Stimulated activated CD8-positive, alpha-beta memory T cell treated with anti-CD3 and anti-CD28 coated beads, Interleukin-4, amount 100 ng/mL, for 4 hours (primary cell): ENCODE measurements at places on chromosomes 16 and 17.

GRCh38 chr16:67229906-67230808, 3.2 kb downstream of the TMEM208 start:
- DNase-seq: no peak

DNA sequence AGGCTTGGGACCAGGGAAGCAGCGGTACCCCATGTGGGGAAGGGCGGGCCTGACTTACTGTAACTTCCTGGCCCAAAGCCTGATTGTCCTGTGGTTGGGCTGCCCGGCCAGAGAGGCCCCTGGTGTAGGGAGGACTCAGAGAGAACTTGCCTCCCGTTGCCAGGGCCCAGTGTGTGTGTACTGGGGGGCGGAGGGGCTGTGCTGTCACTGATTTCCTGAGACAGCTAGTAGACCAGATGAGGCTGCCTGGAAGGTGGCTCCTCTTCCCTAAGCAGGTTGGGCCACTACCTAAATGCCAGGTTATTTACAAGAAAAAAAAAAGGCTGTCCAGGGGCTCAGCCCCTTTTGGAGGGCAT, 16.7 kb downstream of the SOCS3 start:
- no peak for DNase-seq

DNA sequence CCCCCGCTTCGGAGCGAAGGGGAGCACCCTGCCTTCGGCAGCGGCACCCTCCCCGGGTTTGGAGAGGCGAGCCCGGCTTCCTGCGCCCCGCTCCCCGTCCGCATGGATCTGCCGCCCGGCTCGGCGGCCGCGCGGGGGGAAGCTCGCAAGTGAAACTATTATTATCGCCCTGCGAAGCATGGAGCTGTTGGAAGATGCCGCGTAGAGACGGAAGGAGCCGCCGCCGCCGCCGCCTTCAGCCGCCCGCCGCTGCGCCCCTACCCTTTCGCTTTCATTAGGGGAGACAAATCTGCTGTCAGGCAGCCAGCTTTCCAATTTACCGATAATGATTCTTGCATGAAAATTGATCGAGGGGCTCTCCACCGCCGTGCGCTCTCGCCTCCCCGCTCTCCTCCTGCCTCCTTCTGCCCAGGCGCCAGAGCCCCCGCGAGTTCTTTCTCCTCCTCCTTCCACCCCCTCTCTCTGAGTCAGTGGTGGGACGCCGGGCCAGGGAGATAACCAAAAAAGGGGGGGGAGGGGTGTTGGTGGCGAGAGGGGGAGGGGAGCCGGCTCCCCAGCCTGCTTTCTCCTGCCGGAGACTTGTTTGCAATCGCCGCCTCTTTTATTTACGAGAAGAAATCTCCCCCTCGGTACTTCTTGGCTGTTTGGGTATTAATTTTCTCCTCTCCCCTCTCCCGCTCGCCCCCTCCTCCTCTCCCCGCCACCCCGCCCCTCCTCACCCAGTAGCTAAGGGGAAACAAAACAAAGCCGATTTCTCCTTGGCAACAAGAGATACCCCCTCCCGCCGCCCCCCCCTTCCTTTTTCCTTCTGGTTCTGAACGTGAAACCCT, 58.0 kb upstream of the GSE1 start:
- DNase-seq: peak; percentile 67

DNA sequence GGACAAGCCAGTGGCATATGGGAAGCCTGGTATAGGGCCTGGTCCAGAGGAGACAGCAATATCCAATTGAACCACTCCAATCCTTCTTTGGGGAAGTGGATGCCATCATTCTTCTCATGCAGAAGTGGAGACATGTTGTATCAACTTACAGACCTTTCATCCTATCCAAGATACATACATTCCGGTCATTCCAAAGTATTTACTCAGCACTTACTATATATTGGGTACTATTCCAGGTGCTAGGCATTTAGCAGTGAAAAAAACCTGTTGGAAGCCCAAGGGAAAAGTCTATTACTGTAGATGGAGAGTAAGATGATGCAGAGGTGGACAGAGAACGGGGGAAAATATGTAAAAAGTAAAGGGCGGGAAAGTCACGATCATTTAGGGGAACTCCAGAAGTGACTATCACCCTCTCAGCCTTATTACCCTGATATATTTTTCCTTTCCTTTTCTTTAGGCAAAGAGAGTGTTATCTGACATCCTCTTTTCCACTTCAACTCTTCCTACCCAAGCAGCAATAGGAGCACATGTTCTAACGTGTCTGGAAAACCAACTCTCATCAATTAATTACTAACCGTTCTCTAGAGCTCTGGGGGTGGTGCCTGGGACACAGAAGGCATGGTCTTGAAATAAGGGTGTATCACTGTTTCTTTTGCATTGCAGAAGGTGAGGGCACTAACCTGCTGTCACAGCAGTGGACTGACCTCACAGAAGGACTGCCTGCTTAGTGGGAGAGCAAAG, 210.1 kb upstream of the MAF start:
- DNase-seq: no peak

DNA sequence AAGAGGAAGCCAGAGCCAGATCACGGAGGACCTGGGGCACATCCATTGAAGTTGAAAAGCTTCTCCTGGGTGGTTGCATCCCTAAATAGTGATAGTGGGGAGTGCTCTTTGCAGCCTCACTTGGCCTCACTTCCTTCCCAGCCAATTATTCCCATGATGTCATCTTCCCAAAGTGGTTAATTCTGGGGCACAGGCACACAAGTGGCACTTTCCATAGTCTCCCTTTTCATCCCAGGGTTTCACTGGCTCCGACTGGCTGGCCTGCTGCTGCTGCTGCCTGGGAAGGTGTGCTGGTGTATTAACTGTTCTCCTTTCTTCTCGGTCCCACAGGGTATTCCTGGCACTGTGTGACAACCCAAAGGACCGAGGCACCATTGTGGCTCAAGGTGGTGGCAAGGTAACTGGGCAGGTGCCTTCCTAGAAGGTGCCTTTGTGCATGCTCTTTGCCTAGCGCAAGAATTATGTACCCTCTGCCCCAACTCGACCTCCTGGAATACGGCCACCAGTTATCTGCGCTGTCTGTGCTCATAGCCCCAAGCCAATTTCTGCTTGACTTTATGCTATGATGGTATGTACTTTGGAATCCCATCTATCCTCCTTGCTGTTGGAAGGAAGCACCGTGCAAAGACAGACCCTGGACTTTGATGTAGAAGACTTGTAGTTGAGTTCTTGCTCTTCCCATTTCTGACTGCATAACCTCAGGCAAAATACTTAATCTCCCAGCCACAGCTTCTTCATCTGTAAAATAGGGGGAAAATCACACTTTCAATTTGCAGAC, 18.4 kb downstream of the SLC35G3 start:
- DNase-seq: no peak

- no peak for DNase-seq
These were observed 33.2 kb upstream of the C17orf78 start for GRCh38 chr17:37342589-37342988.

GRCh38 chr17:73100363-73100762, 7.9 kb upstream of the SLC39A11 start:
- no peak for DNase-seq

- no peak for DNase-seq
These were observed 28.0 kb downstream of the CRHR1 start for GRCh38 chr17:45812102-45812501.

DNA sequence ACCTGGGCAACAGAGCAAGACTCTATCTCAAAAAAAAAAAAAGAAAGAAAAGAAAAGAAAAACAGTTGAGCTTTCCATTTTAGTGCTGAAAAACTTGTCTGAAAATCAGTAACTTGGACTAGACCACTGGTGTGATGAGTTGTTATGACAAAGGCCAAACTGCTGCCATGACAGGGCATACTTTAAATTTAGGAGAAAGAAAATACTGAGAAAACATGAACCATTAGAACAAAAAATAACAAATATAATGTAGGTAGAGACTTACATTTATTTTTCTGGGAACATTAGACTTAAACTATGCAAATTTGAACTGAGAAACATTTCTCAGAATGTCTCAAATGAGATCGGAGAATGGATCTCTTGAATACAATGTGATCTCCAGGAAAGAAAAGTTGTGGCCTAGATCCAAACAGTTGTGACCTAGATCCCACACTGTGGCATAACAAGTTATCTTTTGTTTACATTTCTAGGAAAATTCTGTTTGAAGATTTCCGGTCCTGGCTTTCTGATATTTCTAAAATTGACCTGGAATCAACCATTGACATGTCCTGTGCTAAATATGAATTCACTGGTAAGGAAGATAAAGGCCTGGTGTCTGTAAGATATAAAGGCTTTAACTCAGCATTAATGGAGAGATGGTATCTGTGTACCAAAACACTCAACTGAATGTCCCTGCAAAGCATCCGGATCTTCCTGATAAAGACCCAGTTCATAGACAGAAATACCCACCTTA, 10.9 kb downstream of the OGFOD1 start:
- DNase-seq: no peak

- DNase-seq: peak; percentile 40
These were observed 10.7 kb upstream of the CENPV start for GRCh38 chr17:16363749-16364536.

GRCh38 chr16:86497551-86498021, 12.7 kb upstream of the FOXF1 start:
- DNase-seq: no peak
